ENCODE measurements at places on chromosomes 7 and 10.
A peak's percentile ranks its signal among the peaks of the same experiment; 100 is the strongest.

GRCh38 chr10:78011065-78011464 lies 18.2 kb downstream of the POLR3A start:
- no peak for DNase-seq

- no peak for DNase-seq
Measured at GRCh38 chr10:118583611-118584010, 11.8 kb downstream of the PRLHR start.

DNA sequence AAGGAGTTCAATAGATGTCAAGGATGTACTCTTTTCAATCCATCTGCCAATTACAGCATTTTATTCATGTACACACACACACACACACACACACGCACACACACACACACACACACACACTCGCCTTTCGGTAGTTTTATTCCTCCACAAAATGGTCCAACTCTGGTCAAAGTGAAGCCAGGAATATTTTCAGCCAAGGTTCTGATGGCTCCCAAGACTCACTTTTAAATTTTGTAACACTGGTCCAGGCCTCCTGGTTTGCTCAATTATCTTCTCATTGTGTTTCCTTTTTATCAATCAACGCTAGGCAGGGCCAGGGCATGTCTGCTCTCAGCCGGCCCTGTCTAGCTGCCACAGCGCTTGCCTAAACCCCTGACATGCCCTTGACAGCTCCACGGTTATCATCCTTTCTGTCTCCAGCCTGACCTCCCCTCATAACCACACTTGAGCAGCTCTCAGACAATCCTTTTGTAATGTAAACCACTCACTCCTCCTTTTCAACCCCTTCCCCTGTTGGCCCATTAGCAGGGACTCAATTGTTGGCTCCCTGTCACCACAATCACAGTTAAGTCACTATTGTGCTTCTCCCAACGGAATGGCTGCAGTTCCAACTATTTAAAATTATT lies 115.1 kb downstream of the ICA1 start:
- DNase-seq = no peak

GRCh38 chr10:69446650-69447151 lies 4.6 kb upstream of the TSPAN15 start:
- peak; percentile 91 for DNase-seq

DNA sequence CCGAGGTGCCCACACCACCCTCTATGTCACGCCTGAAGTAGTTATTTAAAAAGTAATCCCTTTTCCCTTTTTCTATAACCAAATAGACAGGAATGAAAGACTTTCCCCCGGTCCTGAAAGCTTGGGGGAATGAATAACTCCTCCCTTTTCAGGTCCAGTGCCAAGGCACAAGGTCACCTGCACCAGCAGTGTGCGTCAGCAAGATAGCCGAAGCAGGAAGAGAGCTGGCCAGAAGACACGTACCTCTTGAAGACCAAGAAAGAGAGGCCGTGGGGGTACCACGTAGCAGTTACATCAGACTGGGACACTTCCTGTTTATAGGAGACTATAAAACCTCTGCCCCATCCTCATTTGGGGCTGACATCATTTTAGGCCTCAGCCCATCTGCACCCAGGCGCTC lies 10.7 kb upstream of the AKR1B1 start:
- DNase-seq = peak; percentile 85

DNA sequence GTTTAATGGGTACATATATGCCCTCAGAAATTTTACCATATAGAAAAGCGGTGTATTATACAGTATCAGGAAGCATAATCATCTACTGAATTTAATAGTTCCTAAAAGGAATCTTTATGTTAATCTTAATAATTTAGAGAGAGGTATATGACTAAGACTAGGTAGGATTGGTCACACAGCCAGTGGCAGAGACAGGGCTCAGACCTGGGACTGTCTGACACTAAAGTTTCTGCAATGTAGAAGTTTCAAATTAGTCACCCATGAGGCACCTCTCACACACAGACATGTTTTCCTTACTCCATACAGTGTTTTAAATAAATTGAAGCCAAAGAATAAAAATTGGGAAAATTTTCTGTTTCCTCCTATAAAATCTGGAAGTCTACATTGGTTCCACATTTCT lies 72.8 kb upstream of the ADRA2A start:
- DNase-seq = peak; percentile 17

DNA sequence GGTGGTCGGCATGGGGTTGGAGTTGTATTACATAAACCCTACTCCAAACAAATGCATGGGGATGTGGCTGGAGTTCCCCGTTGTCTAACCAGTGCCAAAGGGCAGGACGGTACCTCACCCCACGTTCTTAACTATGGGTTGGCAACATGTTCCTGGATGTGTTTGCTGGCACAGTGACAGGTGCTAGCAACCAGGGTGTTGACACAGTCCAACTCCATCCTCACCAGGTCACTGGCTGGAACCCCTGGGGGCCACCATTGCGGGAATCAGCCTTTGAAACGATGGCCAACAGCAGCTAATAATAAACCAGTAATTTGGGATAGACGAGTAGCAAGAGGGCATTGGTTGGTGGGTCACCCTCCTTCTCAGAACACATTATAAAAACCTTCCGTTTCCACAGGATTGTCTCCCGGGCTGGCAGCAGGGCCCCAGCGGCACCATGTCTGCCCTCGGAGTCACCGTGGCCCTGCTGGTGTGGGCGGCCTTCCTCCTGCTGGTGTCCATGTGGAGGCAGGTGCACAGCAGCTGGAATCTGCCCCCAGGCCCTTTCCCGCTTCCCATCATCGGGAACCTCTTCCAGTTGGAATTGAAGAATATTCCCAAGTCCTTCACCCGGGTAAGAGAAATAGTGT lies at the start of gene CYP2E1:
Gene CYP2E1 (plus strand): TSS at position 407 of the 632 bp plus-strand sequence. CDS start 33 bp downstream, at position 440.
- no peak for DNase-seq

- DNase-seq = no peak
Measured at GRCh38 chr7:16343612-16344011, 77.7 kb downstream of the CRPPA start.

DNA sequence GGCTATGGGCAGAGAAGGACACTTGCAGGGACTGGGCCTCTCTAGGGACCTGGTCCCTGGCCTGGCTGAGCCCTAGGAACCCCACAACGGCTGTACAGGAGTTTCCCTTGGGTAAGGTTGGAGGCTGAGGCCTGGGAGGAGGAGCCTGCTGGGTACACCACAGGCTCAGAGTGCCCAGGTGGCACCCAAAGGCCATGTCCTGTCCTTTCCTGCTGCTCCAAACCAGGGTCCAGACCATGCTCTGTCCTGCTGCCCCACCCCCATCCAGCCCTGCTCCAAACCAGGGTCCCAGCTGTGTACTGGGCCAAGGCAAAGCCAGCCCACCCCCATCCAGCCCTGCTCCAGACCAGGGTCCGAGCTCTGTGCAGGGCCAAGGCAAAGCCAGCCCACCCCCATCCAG lies 35.3 kb upstream of the ZNF488 start:
- DNase-seq = no peak

DNA sequence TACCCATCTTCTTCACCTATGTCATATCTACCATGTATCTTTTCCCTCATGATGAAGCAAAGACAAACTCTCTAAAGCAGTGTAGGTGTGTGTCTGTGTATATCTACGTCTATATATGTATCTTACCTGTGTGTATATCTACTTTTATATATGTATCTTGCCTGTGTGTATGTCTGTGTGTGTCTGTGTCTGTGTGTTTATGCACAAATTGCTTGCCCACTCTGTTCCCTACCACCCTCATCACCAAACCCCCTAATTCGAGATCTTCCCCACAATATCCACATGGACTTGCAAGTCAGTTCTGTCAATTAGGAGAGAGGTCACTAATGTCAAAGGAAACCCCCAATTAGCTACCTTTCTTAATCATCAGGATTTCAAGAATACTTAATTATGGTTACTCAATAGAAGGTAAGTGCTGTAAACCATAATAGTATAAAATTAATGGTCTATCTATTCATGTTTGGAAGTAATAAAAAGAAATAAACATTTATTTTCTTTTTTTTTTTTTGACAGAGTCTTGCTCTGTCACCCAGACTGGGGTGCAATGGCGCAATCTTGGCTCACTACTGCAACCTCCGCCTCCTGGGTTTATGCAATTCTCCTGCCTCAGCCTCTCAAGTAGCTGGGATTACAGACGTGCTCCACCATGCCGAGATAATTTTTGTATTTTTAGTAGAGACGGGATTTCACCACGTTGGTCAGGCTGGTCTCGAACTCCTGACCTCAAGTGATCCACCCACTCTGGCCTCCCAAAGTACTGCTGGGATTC lies 43.6 kb downstream of the ANKRD61 start:
- DNase-seq = no peak

GRCh38 chr7:71486856-71487628 lies 355.1 kb downstream of the GALNT17 start:
- DNase-seq = no peak

- peak; percentile 98 for DNase-seq
Measured at GRCh38 chr10:114173921-114174694, at the start of gene CCDC186. TSS of gene CCDC186 (minus strand) at chr10:114174203. CDS start at chr10:114163268, 10,935 bp downstream.

GRCh38 chr10:69963835-69964710 lies 88.6 kb upstream of the MACROH2A2 start:
- DNase-seq = no peak

GRCh38 chr10:43058716-43059335 lies 18.0 kb upstream of the RET start:
- DNase-seq = no peak

Measured in kidney tubule cell (primary cell).